Cardiac muscle cell (in vitro differentiated cells and primary cell): ENCODE measurements at places on chromosomes 16 and 17.

- DNase-seq, result no peak
Measured at GRCh38 chr16:71436473-71436872, 5.4 kb downstream of the TLE7 start.

GRCh38 chr17:2101448-2102257, 46.8 kb downstream of the HIC1 start:
- no peak for DNase-seq

DNA sequence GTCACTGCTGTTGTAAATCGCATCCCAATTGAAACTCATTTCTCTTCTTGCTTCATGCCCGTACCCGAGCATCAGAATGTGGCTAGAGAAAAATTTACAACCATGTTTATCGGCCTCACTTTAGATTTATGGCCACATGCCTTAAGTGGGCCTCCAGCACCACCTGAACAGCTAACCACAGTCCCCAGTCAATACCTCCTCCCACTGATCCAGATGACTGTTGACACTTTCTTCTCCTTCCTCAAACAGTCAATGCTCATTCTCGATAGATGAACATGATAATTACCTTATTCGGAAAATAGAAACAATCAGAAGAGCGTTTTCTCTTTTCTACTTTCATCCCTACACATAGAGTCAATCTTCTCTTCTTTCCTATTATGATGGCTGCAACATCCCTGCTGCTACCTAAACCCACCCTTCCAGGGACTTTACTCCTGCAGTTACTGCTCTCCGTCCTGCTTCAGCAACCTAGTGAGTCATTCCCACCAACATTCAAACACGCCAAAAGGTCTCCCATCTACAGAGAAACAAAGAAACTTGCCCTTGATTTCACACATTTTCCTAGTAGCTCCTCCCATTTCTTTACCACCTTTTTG, 416.3 kb upstream of the MAF start:
- DNase-seq, result no peak

- DNase-seq, result no peak
Measured at GRCh38 chr17:77193653-77194052, 52.9 kb downstream of the SEC14L1 start.

DNA sequence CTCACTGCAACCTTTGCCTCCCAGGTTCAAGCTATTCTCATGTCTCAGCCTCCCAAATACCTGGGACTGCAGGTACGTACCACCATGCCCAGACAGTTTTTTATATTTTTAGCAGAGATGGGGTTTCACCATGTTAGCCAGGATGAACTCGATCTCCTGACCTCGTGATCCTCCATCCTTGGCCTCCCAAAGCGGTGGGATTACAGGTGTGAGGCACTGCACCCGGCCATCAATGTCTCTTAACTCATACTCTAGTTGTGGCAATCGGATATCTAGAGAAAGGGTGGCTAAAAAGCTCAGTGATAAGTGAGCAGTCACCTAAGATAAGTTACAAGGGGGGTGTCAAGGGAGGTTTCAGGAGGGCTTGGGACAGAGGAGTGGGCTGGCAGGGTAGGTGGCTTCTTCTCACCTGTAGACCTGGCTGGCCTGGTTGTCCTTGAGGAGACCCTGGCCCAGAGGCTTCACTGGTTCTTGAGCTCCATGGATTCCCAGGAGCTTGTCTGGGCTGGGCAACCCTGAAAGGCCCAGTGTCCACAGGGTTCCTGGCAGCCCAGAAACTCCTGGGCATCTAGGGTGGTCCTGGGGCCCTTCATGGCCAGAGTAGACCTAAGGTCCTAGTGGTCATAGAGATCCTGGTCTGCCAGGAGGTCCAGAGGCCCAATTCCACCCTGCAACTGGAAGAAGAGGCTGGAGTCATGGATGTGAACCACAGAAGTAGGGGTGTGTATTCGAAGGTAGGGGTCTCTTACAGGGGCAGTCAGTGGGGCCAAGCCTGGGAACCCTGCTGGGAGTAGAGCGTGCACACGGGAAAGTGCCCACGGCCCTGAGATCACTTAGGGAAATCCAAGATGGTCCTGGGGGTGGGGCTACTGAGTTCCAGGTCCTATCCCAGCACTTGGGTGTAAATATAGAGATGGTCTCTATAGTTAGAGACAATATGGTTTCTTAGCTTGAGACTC, 12.7 kb upstream of the IGFBP4 start:
- no peak for DNase-seq

DNA sequence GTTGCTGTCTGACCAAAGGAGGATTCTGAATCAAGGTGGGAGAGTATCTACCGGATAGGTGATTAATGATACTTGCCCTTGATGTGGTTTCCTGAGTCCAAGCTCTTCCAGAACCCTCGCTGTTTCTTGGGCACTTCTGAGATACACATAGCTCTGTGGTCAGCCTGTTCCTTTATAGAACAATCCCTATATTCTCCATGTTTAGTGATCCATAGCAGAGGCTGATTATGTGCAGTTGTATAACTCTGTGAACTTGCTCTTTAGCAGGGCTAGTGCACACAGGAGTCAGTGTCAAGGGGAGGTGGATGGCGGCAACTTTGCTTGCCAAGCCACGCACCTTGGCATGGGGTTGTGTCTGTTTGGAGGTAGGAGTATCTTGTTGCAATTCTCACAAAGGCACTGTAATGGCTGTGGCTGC, 36.1 kb downstream of the ARL4D start:
- no peak for DNase-seq

- DNase-seq, result no peak
Measured at GRCh38 chr16:84198401-84198800, 7.4 kb downstream of the ADAD2 start.

GRCh38 chr17:31414550-31414918, 23.1 kb downstream of the RAB11FIP4 start:
- DNase-seq, result no peak

GRCh38 chr17:75976175-75976848, 2.7 kb downstream of the ACOX1 start:
- DNase-seq, result no peak

GRCh38 chr16:86457501-86458148, 52.7 kb upstream of the FOXF1 start:
- DNase-seq, result no peak

GRCh38 chr17:82698974-82699442, 510 bp upstream of the RAB40B start:
- DNase-seq, result no peak

- DNase-seq, result no peak
Measured at GRCh38 chr17:64984851-64985521, 65.7 kb upstream of the LRRC37A3 start.
